ENCODE measurements at places on chromosomes 5 and 9.

DNA sequence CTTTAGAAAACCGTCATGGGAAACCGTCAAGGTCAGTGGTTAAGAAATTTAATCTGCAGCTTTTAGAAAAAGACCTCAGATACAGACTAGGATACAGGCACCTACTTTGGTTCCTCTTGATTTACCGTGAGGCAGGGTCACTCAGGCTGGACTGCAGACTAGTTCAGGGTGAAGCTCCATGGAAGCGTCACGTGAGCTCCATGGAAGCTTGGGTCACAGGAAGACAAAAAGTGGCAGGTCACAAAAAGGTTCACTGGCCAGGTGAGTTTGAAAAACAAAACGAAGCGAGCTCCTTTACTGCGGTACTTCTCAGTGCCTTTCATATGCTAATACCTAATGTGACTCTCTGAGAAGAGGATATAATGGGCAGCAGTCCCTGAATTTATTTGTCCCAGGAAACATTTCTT, 43.0 kb downstream of the PRRC2B start:
- no peak for DNase-seq

DNA sequence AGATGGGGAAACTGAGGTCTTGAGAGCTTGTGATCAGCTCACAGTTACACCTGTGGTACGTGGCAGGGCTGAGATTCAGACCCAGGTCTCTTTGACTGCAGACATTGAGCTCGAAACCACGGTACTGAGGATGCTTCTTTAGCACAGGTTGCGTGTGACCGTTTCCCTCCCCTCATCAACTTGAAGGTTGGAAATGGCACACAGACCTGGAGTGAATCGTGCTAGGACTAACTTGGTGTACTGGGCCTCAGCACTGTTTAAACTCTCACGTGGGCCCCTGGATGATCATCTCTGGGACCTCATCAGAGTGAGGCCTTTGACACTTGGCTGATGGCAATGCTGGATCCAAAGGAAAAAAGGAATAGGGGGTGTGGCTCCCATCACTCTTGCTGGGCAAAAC, 106.0 kb downstream of the MVB12B start:
- DNase-seq = no peak

DNA sequence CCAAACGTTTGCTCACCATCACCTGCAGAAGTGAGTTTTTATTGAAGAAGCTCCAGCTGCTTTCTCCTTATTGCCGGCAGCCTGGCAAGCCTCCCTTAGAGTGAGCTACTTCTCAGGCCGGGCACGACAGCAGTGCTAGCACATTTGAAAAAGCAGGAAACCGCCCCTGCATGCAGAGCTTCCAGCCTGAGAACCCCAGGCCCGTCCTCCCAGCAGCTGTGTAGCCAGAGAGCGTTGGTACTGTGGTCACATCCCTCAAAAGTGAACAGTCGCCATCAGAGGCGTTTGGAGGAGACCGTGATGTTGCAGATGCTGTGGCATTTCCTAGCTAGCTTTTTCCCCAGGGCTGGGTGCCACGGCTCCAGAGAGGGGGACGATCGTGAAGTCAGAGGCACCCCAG, 23.5 kb downstream of the SLC25A25 start:
- DNase-seq = no peak

DNA sequence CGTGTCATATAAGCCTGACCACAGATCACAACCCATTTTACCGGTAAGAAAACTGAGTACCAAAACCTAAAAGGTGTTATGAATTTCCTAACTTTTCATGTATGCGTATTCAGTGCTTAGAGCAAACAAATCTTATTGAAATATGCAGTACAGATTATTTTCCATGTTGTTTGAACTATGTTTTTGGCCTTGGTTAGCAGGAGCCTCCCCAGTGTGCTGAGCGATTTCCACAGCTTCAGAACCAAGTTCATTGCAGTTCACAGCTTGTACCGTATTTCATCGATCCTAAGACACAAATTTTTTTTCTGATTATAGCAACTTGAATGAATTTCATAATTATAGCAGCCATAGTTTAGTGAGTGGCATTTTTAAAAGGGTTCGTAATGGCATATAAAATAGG, 13.7 kb downstream of the ADAMTSL1 start:
- no peak for DNase-seq

DNA sequence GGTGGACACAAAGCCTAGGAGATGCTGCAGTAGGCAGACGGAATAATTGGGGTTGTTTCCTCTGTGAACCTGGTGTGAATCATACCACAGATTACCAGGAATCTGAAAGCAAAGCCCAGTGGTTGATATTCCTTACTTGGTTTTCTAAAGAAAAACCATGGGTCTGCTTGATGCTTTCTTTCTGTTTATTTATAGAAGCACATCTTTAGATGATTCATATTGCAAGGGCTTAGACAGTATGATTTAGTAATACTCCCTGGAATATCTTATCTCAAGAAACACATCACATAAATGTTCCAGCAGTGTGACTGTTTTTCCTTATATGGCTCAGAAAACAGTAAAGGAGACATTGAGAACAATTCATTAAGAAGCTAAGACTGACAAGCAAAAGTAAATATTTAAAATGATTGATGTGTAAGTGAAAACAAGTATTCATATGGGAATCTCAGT, 623.3 kb downstream of the RAB3C start:
- no peak for DNase-seq

DNA sequence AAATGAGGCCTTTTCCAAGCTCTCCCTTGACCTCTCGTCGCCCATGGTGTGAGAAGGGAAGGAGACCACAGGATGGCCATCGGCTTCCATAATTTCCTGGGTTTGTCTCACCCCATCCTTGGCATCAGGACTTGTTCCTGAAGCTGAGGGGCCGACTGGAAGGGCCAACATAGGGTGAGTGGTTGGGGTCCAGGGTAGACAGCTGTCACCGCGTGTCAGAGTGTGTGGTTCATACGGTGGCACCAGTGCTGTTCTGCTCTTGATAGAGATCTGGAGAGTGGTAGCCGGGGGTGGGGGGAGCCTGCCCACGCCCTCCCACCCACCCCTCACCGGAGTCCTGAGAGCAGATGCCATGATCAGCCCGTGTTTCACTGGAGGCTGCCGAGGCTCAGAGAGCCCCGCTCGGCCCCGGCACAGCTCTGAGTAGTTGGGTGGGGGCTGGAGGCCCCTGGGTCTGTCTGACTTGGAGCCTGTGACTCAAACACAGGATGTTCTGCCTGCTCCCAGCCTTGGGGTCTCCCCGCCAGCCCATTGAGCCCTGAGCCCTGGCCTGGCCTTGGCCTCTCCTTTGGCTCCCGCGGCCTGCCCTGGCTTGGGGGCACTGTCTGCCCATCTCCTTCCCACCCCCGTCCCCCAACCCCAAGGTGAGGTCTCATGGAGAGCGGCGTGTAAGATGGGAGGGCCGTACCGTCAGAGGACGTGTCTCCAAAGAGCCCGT, 53.1 kb upstream of the IER5L start:
- DNase-seq = no peak

GRCh38 chr5:7803937-7804336, 47.0 kb downstream of the CFAP90 start:
- DNase-seq = no peak

DNA sequence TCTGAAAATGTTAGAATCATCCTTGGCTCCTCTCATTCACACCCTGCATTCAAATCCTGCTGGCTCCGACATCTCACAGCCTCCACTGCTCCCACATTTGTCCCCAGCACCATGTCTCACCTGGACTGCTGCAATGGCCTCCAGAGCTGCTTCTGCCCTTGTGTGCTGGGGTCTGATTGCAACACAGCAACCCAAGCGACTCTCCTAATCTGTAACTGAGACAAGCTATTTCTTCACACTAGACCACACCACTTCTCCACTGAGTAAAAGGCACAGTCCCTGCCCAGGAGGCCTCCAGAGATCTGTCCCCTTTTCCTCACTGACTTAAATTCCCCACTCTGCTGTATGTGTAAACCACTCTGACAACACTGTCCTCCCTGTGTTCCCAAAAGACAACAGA, 151.1 kb upstream of the TAS2R1 start:
- DNase-seq = no peak

DNA sequence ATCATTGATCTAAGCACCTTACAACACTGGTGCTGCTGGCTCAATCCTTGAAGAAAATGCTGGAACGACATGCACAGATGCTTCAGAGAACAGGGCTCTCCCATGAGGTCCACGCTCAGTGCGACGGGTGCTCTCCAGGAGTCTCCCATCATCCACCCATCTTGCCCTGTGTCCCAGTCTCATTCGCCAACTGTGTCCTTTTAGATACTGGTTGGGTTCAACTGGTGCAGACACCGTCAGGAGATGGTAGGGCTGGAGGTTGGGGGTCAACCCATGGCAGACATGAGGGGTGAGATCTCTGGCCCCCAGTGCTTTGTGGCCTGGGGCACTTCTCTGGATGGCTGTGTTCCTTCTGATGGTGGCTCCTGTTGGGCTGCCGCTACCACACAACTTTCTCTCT, 1.6 kb upstream of the OBP2B start:
- DNase-seq = no peak

GRCh38 chr5:11599499-11599898, 304.7 kb downstream of the CTNND2 start:
- no peak for DNase-seq

DNA sequence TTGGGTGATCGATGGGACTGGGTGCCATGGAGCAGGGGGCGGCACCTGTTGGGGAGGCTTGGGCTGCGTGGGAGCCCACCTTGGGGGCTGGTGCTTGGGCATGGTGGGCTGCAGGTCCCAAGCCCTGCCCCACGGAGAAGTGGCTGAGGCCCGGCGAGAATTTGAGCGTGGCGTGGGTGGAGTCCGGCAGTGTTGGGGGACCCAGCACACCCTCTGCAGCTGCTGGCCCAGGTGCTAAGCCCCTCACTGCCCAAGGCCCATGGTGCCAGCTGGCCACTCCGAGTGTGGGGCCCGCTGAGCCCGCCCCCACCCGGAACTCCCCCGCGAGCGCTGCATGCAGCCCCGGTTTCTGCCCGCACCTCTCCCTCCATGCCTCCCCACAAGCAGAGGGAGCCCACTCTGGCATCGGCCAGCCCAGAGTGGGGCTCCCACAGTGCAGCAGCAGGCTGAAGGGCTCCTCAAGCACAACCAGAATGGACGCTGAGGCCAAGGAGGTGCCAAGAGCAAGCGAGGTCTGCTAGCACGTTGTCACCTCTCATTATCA, 1178.6 kb upstream of the CDH10 start:
- DNase-seq = no peak

DNA sequence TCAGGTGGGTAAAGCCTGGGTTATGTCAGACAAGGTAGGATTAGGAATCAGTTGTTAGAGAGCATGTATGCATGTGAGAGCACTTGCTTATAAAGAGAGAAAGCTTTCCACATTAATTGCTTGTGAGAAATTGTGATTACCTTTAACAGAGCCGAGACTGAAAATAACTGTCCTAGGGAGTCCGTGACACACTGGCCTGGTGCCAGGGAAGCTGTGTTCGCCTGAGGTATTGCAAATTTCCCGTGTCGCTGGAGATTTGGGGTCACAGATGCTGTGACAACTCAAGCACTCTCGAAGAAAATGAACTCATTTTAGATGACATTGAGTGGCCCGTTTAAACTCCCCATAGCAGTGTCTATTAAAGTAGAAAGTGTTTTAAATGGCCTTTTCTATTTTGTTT, 9.6 kb downstream of the SLC1A1 start:
- DNase-seq = no peak

GRCh38 chr5:118069452-118069851, 918.9 kb downstream of the DTWD2 start:
- no peak for DNase-seq

GRCh38 chr9:95770653-95771131, 104.8 kb upstream of the ERCC6L2 start:
- no peak for DNase-seq

GRCh38 chr5:98705841-98706240, 67.6 kb upstream of the RGMB start:
- DNase-seq = no peak

Data from activated T-cell treated with anti-CD3 and anti-CD28 coated beads for 4 hours (primary cell).